ENCODE measurements at places on chromosomes 2 and 18.

DNA sequence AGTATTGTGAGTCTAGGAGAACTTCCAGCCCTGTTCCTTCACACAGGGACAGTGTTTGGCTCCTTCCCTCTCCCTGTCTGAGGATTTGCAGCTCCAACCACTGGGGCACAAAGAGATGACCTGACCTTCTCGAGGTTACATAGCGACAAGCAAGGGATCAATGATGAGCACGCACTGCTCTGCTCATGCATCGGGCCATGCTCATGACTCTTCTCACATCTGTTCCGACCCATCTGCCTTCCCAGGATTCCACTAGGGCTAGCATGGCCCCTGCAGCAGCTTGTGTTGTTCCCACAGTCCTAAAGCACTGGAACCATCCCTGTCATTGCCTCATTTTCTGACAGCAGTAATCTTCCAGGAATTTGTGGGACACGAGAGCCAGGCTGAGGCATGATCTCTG is 78.8 kb upstream of the ARHGAP28 start:
- H3K4me1 ChIP-seq, result no peaks in the 10 kb centered on the region
- H3K27ac ChIP-seq, result no peak overlapping the region
- H3K36me3 ChIP-seq, result no peaks in the 10 kb centered on the region
- DNase-seq, result no peak
- H3K4me3 ChIP-seq, result no peak overlapping the region
- H3K27me3 ChIP-seq, result no peaks in the 10 kb centered on the region

DNA sequence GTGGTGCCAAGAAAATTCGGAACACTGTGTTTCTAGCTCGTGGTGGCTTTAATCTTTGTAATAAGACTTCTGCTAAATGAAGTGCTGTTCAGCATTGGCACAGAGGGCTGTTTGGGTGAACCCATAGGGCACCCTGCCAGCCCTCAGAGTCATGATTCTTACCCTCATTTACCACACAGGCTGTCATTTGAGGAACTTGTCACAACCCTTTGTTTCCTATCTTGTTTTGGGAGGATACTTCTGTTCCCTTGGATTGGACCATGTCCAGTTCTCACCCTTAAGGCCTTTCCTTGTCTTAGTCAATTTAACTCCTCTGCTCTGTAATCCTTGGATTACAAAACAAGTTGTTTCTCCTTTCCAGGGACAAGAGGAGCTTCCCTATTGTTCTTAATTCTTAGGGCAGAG is 225.7 kb downstream of the MTX2 start:
- no peak overlapping the region for H3K27ac ChIP-seq
- no peak for DNase-seq
- H3K27me3 ChIP-seq, result no peaks in the 10 kb centered on the region
- no peak overlapping the region for H3K4me3 ChIP-seq

DNA sequence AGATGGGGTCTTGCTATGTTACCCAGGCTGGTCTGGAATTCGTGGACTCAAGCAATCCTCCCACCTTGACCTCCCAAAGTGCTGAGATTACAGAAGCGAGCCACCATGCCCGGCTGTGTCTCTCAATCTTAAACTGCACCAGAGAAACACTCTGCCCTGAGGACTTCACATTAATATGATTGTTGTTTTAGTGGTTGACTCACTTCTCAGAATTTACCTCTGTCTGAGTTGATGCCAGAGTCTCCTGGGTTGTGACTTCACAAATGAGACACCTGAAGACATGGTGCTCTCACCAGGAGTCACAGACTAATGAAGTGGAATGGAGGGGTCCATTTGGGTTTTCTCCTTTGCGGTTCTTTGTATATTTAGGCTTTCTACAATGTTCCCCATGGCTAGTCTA is 61.0 kb upstream of the TGIF1 start:
- DNase-seq, result no peak
- no peak overlapping the region for H3K4me3 ChIP-seq
- H3K27me3 ChIP-seq, result no peaks in the 10 kb centered on the region
- no peaks in the 10 kb centered on the region for H3K4me1 ChIP-seq
- H3K36me3 ChIP-seq, result no peaks in the 10 kb centered on the region

DNA sequence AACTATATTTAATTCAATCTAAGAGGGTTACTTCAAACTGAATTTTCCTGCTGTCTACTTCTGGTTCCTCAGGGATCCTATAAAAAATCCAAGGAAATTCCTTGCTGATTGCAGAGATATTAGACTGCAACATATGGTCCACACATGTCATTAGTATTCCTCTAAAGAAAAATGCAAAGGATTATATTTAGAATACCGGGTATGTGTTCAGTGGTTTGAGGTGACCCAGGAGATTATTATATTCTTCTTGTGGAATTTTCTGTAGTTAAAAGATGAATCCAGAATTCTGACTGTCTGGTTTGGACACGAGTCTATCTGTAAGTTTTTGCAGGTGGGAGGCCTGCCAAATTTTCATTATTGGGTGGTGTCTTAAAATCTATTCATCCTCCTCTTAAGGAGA is 18.2 kb downstream of the HOXD1 start:
- no peaks in the 10 kb centered on the region for H3K36me3 ChIP-seq
- no peaks in the 10 kb centered on the region for H3K4me1 ChIP-seq
- DNase-seq, result no peak
- no peaks in the 10 kb centered on the region for H3K27me3 ChIP-seq
- H3K27ac ChIP-seq, result no peak overlapping the region

DNA sequence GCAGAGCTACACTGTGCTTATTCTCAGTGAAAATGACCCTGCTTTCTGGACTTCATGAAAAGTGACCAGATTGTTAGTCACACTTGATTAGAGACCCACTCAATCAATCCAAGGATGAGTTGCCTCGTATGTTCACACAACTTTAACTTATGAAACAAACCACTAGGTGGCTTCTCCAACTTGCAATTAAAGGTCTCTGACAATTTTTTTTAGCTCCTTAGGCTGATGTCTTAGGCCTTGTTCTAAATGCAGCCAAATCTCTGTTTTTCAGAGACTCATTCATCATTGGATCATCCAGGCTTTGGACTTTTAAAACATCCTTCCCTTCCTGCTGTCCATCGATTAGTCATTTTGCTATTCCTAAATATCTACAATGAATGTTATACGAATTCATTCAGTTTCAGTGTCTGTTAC is 63.4 kb downstream of the MREG start:
- peaks cover 10% of the 10 kb centered on the region for H3K4me1 ChIP-seq
- H3K27ac ChIP-seq, result no peak overlapping the region
- H3K27me3 ChIP-seq, result no peaks in the 10 kb centered on the region
- H3K4me3 ChIP-seq, result no peak overlapping the region

GRCh38 chr18:51288582-51288981 is 91.1 kb upstream of the MEX3C start:
- no peaks in the 10 kb centered on the region for H3K4me1 ChIP-seq
- H3K27ac ChIP-seq, result no peak overlapping the region
- no peak overlapping the region for H3K4me3 ChIP-seq

All from liver (tissue), 10 donors.